ENCODE measurements at places on chromosomes 6 and 20.

GRCh38 chr20:35305682-35306556, 13.7 kb upstream of the FAM83C start:
- DNase-seq = peak; percentile 33

GRCh38 chr20:44181611-44182010, 5.4 kb downstream of the JPH2 start:
- DNase-seq = no peak

- no peak for DNase-seq
Measured at GRCh38 chr20:1801225-1801928, 93.8 kb upstream of the SIRPA start.

- no peak for DNase-seq
Measured at GRCh38 chr20:35833241-35833640, 61.4 kb downstream of the PHF20 start.

GRCh38 chr6:169249057-169249456, 4.6 kb downstream of the THBS2 start:
- DNase-seq = no peak

GRCh38 chr6:114288701-114289495, 53.9 kb downstream of the HS3ST5 start:
- no peak for DNase-seq

Measured in stimulated activated CD4-positive, alpha-beta T cell treated with anti-CD3 and anti-CD28 coated beads, TNF-alpha, amount 100 ng/mL, for 1 hour (primary cell).